ENCODE measurements at places on chromosomes 4 and X. TPM values are rescaled to one million over a fixed set of nuclear protein-coding genes. Genes with fewer than 3 reads are reported as not detected.

CCDC149 gene
- 0.87 TPM for total RNA-seq

SOX3 gene
- not detected for total RNA-seq

MBNL3 gene
- 6.9 TPM for total RNA-seq

FAM114A1 gene
- total RNA-seq, result 1.6 TPM

DNA sequence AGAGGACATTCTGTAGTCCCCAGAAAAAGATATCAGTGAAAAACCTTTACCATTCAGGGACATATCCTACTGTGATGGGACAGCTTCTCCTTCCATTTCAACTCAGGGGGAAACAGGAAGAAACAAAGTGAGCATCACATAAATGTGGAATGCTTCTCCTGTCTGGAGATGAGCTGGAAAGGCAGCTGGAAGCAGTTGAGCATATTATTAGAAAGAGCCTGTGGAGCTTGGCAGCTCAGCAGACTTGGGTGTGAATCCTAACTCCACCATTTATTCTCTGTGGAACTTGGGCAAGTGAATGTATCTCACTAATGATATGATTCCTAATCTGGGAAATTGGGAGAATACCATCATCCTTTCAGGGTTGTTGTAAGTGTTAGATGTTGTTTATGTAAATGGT, 232.1 kb upstream of the F9 start:
- no peak for DNase-seq
- H3K27ac ChIP-seq, result no peak overlapping the region
- H3K4me3 ChIP-seq, result no peak overlapping the region

- H3K4me3 ChIP-seq, result no peak overlapping the region
- H3K4me1 ChIP-seq, result no peaks in the 10 kb centered on the region
- H3K36me3 ChIP-seq, result no peaks in the 10 kb centered on the region
Measured at GRCh38 chr4:17068891-17069290, 170.4 kb upstream of the LDB2 start.

- H3K27ac ChIP-seq, result peak overlapping the region; percentile 94
- H3K27me3 ChIP-seq, result no peaks in the 10 kb centered on the region
- H3K4me3 ChIP-seq, result no peak overlapping the region
- peaks cover 9% of the 10 kb centered on the region for H3K36me3 ChIP-seq
- no peak for DNase-seq
- H3K4me1 ChIP-seq, result peaks cover 52% of the 10 kb centered on the region
Measured at GRCh38 chrX:150696866-150697265, 3.7 kb downstream of the MTMR1 start.

GRCh38 chrX:118373538-118373937, 27.6 kb downstream of the WDR44 start:
- H3K27ac ChIP-seq, result no peak overlapping the region
- no peak for DNase-seq
- H3K36me3 ChIP-seq, result no peaks in the 10 kb centered on the region
- H3K27me3 ChIP-seq, result no peaks in the 10 kb centered on the region

GRCh38 chr4:184671101-184671500, 21.6 kb downstream of the PRIMPOL start:
- no peak overlapping the region for H3K4me3 ChIP-seq
- no peak overlapping the region for H3K27ac ChIP-seq
- no peaks in the 10 kb centered on the region for H3K36me3 ChIP-seq
- DNase-seq, result no peak
- no peaks in the 10 kb centered on the region for H3K27me3 ChIP-seq
- no peaks in the 10 kb centered on the region for H3K4me1 ChIP-seq

- no peaks in the 10 kb centered on the region for H3K4me1 ChIP-seq
- peak; percentile 28 for DNase-seq
- H3K4me3 ChIP-seq, result no peak overlapping the region
- H3K36me3 ChIP-seq, result no peaks in the 10 kb centered on the region
- no peaks in the 10 kb centered on the region for H3K27me3 ChIP-seq
Measured at GRCh38 chr4:41390661-41391060, 133.9 kb downstream of the UCHL1 start.

GRCh38 chr4:76736414-76736813, 161.5 kb downstream of the SOWAHB start:
- H3K4me1 ChIP-seq, result no peaks in the 10 kb centered on the region
- no peak overlapping the region for H3K27ac ChIP-seq
- H3K36me3 ChIP-seq, result no peaks in the 10 kb centered on the region
- no peak overlapping the region for H3K4me3 ChIP-seq
- no peak for DNase-seq
- H3K27me3 ChIP-seq, result no peaks in the 10 kb centered on the region

- H3K4me3 ChIP-seq, result no peak overlapping the region
- no peaks in the 10 kb centered on the region for H3K4me1 ChIP-seq
- DNase-seq, result no peak
- no peak overlapping the region for H3K27ac ChIP-seq
- H3K36me3 ChIP-seq, result no peaks in the 10 kb centered on the region
Measured at GRCh38 chr4:103567591-103567990, 152.2 kb downstream of the TACR3 start.

GRCh38 chr4:38314663-38315062, 349.3 kb upstream of the KLF3 start:
- H3K4me3 ChIP-seq, result no peak overlapping the region
- DNase-seq, result no peak
- peaks cover 14% of the 10 kb centered on the region for H3K4me1 ChIP-seq
- no peaks in the 10 kb centered on the region for H3K36me3 ChIP-seq
- no peaks in the 10 kb centered on the region for H3K27me3 ChIP-seq

DNA sequence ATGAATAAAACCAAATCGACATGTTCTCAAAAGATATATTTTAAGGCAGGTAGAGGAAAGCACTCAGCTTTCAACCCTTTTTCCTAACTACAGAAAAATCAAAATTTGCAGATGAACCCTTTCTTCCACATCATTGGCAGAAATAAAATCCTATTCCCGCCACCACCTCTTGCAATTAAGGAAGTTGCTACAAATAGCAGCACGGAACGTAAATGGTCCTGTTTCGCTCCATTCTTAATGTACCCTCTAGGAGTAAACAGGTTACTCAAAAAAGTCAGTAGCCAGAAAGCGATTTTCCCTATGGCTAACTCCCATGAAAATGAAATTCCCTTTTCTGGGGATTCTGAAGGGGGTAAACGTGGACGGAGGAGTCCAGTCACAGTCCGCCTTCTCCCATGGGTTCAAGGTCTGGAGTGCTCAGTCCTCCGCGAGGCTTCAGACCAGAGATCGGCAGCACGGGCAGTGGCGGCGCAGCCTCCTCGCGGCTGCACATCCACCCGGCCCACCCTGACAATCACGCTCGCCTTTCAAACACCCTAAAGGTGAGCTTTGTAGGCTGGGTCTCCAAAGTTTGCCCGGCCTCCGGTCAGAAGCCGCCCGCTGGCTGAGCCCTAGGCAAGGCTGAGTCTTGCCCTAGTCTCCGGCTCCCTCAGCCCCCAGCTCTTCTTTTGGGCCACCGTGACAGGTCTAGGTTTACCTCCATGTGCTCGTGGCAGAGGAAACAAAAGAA, 1.8 kb downstream of the ATP11C start:
- peak; percentile 67 for DNase-seq
- H3K36me3 ChIP-seq, result no peaks in the 10 kb centered on the region
- H3K4me3 ChIP-seq, result peak overlapping the region; percentile 74
- H3K27me3 ChIP-seq, result no peaks in the 10 kb centered on the region

- no peak overlapping the region for H3K27ac ChIP-seq
- no peak overlapping the region for H3K4me3 ChIP-seq
- DNase-seq, result no peak
- no peaks in the 10 kb centered on the region for H3K4me1 ChIP-seq
Measured at GRCh38 chrX:151384807-151385206, 12.2 kb upstream of the VMA21 start.

DNA sequence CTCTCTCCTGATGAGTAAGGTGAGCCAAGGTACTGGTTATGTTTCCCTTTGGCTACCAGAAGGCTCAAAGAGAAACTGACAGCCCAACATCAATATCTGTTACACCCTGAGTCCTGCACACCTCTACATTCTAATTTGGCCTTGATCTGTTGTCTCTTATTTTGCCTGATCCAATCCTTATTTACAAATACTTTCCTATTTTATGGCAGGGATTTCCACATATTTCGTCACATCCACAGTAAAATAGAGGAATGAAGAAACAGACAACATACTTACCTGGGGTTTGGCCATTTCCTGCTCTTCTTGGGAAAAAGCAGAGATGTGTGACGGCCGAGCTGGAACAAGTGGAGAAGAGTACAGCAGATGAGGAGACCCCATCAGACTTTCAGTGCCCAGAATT, 1.5 kb downstream of the ZNF182 start:
- H3K4me3 ChIP-seq, result peak overlapping the region; percentile 71
- no peak for DNase-seq
- H3K27me3 ChIP-seq, result no peaks in the 10 kb centered on the region
- H3K4me1 ChIP-seq, result peaks cover 9% of the 10 kb centered on the region
- no peak overlapping the region for H3K27ac ChIP-seq

DNA sequence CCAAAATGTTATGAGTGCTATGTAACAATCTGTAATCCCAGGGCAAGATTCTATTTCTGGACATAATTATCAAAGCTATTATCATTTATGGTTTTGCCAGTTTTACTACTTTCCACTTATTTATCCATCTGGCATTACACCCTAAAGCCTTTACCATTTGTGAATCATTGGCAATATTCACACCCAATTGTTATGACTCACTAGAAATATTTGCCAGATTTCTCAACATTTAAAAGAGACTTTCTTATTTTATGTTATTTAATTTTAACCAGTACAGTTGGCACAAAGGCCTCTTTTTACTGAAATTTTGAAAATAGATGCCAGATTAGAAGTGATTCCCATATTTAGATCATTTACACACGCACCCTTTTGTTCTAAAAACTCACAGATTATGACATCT, 242.7 kb upstream of the WDFY3 start:
- no peaks in the 10 kb centered on the region for H3K4me1 ChIP-seq
- H3K4me3 ChIP-seq, result no peak overlapping the region
- no peak for DNase-seq
- H3K27me3 ChIP-seq, result no peaks in the 10 kb centered on the region

DNA sequence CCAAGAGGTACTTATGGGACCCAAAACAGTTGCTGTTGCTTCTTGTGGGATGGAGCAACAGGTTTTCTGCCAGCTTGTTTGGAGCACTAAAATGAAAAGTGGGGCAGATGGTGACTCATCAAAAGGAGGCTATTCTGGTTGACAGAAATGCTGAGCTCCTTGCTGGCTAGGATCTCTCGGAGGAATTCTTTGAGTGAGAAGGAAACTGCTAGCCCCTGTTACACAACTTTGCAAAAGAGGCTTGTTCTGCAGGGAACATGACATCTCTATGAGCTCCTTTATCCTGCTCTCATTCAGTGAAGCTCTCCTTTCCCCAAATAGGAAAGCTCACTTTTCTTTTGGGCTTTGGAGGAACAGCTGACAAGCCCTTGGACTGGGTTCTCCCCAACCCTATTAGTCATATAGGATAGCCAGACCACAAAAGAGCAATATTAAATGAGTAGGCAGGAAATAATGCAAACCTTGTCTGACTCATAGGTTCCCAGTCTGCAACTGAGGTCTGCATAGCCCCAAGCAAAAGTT, 108.3 kb downstream of the CDS1 start:
- DNase-seq, result no peak
- H3K27ac ChIP-seq, result no peak overlapping the region
- no peaks in the 10 kb centered on the region for H3K4me1 ChIP-seq
- H3K4me3 ChIP-seq, result no peak overlapping the region
- H3K27me3 ChIP-seq, result no peaks in the 10 kb centered on the region
- no peaks in the 10 kb centered on the region for H3K36me3 ChIP-seq

- H3K4me3 ChIP-seq, result no peak overlapping the region
- H3K36me3 ChIP-seq, result no peaks in the 10 kb centered on the region
- no peak overlapping the region for H3K27ac ChIP-seq
- no peak for DNase-seq
Measured at GRCh38 chr4:80413086-80413485, 77.6 kb downstream of the CFAP299 start.

DNA sequence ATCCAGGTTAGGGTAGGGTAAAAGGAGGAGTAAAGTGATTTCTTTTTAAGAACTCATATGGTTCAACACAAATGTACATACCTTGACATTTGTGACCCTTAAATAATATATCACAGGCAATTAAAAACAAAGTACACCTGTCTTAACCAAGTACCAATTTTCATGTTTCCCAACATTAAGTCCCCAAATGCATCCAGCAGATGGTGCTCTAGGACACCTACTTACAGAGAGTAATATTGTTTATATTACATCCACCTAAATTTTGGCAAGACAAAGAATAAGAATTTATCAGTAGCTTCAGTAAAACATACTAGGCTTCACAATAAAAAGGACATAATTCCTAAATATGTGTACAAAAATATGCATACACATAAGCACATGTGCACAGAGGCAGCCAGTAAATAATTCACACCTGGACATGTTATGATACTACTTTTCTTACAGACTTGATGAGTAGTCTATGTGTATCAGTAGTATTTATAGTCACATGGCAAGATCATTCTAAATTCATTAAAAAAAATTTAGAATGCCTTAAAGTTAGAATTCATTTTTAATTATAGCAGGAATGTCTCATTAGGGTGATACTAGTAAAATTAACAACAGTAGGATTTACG, 219.7 kb downstream of the DCLK2 start:
- H3K36me3 ChIP-seq, result no peaks in the 10 kb centered on the region
- no peak overlapping the region for H3K27ac ChIP-seq
- no peaks in the 10 kb centered on the region for H3K4me1 ChIP-seq
- peak; percentile 91 for DNase-seq
- no peak overlapping the region for H3K4me3 ChIP-seq

DNA sequence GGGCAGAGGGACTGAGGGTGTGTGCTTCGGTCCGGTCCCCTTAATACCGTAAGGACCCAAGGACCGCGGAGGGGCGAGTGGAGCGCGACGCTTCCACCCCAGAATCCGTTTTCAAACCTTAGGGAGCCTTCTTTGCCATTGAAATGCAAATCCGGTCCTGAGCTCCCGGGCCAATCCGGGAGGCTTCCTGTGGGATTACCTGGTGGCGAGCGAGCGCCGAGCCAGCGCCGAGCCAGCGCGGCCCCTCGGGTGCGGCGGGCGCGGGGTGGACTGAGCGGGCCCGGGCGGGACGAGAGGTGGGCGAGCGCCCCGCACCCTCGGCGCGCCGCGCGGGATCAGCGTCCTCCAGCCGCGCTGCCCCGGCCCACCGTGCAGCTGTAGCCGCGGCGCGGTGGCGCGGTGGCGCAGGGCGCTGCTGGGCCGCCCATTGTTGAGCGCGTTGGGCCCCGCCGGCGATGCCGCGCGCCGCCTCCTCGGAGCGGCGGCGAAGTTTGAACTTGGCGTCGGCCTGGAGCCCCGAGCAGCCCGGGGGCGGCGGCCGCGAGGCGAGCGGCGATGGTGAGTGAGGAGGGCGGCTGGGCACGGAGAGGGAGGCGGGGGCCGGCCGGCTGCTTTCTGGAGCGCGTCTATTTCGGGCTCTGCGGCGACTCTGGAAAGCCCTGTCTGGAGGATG, 208.7 kb downstream of the SOWAHB start:
- H3K36me3 ChIP-seq, result no peaks in the 10 kb centered on the region
- no peak overlapping the region for H3K27ac ChIP-seq
- H3K4me1 ChIP-seq, result no peaks in the 10 kb centered on the region
- H3K4me3 ChIP-seq, result no peak overlapping the region

- H3K36me3 ChIP-seq, result no peaks in the 10 kb centered on the region
- H3K4me3 ChIP-seq, result no peak overlapping the region
- no peaks in the 10 kb centered on the region for H3K4me1 ChIP-seq
- no peaks in the 10 kb centered on the region for H3K27me3 ChIP-seq
- H3K27ac ChIP-seq, result no peak overlapping the region
Measured at GRCh38 chr4:116243431-116243830, 841.9 kb downstream of the TRAM1L1 start.

GRCh38 chr4:17252131-17252530, 259.8 kb downstream of the QDPR start:
- H3K4me3 ChIP-seq, result no peak overlapping the region
- H3K36me3 ChIP-seq, result no peaks in the 10 kb centered on the region
- DNase-seq, result no peak
- H3K4me1 ChIP-seq, result no peaks in the 10 kb centered on the region
- no peak overlapping the region for H3K27ac ChIP-seq

Measured in Karpas-422 (cell line).